Bronchial smooth muscle cell (primary cell): ENCODE measurements at places on chromosomes 4 and X. TPM values are rescaled to one million over a fixed set of nuclear protein-coding genes. Genes with fewer than 3 reads are reported as not detected.

NLGN3 gene
- total RNA-seq, result 0.26 and 0.95 TPM in 2 replicates

MAGEB1 gene
- not detected in 2 replicates for total RNA-seq

RENBP gene
- total RNA-seq, result 1.1 and 3.0 TPM in 2 replicates

RASSF6 gene
- total RNA-seq, result under 0.01 TPM in 1 of 2 replicates, not detected in the other

CENPVL1 gene
- total RNA-seq, result not detected in 2 replicates

SNCA gene
- 0.52 and 19.1 TPM in 2 replicates for total RNA-seq

SOX3 gene
- total RNA-seq, result not detected in 2 replicates

AKAP17A gene
- total RNA-seq, result 13.6 and 14.7 TPM in 2 replicates

HTN3 gene
- total RNA-seq, result not detected in 2 replicates

TCEAL7 gene
- 32.1 and 74.1 TPM in 2 replicates for total RNA-seq

SPP1 gene
- 0.09 and 0.47 TPM in 2 replicates for total RNA-seq

PSAPL1 gene
- total RNA-seq, result not detected in 2 replicates

ADH6 gene
- not detected in 2 replicates for total RNA-seq
